Left lobe of liver (tissue), 2 donors: ENCODE measurements at places on chromosomes 5 and 9. TPM values are rescaled to one million over a fixed set of nuclear protein-coding genes. Genes with fewer than 3 reads are reported as not detected.

Gene DBH
- 16.7 TPM for total RNA-seq

Gene LCN2
- 2.7 TPM for total RNA-seq

- no peak for DNase-seq
Measured at GRCh38 chr5:32339878-32340277, 27.1 kb upstream of the MTMR12 start.

DNA sequence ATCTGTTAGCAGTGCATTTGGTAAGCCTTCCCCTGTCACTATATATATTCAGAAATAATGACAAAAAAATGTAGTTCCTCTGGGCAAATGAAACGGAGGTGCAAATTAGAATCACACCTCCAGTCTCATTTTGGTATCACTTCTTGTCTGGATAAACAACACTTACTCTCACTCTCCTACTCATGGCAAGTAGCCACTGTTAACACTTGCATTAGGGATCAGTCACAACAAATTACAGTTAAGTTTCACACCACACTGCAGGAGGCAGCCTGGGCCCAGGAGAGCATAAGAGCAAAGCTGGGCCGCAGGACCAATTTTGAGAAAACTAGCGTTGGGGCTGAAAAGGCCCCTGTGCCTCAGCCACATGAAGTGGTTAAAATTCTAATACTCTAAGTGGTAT lies 161.0 kb downstream of the ELAVL2 start:
- no peak for DNase-seq

Gene MLANA
- not detected for total RNA-seq

GRCh38 chr9:105672711-105673234 lies 10.5 kb downstream of the TAL2 start:
- no peak for DNase-seq

DNA sequence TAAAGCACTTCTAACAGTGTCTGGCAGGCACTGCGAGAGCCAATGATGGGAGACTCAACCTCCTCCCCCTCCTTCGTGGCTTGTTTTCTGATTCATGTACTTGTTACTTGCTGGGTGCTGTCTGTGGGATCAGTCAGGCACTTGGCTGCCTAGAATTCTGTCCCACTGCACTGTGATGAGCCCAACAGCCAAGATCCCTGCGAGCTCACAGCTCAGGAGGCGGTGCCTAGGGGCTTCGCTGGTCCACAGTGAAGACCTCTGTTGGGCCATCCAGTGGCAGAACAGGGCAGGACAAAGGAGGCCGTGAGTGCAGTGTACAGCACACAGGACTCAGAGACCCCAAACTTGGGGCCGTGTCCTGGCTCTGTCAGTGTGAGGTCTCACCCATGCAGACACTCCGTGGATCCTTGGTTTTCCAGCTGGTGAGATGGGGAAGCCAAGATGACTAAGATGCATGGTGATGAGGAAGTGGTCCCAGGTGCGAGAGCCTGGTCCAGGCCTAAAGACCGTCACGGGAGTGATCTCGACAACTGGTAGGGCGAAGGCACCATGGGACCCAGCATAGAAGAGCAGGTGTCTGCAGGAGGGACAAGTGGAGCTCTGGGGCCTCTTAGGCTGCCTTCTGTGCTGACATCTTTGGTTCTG lies 19.5 kb downstream of the MYMK start:
- DNase-seq, result no peak

DNA sequence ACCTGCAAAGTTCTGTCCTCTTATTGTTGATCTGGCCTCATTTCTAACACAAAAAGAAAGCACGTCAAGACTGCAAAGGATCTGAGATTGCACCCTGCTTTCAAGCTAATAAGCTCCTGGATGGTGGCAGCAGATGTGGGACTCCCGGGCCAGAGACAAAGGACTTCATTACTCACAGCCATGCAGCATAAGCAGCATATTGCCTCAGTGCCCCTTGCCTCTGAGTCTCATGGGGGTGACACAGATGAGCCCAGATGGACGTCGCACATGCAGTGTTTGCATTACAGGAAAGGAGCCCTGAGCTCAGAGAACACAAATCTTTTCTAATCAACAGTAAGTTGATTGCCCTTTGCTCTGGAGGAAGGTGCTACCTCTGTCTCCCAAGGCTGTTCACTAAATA lies 105.0 kb downstream of the SLC28A3 start:
- DNase-seq, result no peak

Gene CMYA5
- 1.3 TPM for total RNA-seq

- no peak for DNase-seq
Measured at GRCh38 chr9:20701060-20701459, 17.0 kb downstream of the FOCAD start.

- DNase-seq, result peak; percentile 49
Measured at GRCh38 chr9:89890326-89890980, 285.6 kb downstream of the GADD45G start.

- DNase-seq, result no peak
Measured at GRCh38 chr5:54454602-54455001, 897 bp upstream of the HSPB3 start.

Gene NDOR1
- 10.1 TPM for total RNA-seq

Gene PRRX2
- not detected for total RNA-seq

Gene PLAC8L1
- total RNA-seq, result not detected

Gene PLEKHG4B
- total RNA-seq, result 0.25 TPM

DNA sequence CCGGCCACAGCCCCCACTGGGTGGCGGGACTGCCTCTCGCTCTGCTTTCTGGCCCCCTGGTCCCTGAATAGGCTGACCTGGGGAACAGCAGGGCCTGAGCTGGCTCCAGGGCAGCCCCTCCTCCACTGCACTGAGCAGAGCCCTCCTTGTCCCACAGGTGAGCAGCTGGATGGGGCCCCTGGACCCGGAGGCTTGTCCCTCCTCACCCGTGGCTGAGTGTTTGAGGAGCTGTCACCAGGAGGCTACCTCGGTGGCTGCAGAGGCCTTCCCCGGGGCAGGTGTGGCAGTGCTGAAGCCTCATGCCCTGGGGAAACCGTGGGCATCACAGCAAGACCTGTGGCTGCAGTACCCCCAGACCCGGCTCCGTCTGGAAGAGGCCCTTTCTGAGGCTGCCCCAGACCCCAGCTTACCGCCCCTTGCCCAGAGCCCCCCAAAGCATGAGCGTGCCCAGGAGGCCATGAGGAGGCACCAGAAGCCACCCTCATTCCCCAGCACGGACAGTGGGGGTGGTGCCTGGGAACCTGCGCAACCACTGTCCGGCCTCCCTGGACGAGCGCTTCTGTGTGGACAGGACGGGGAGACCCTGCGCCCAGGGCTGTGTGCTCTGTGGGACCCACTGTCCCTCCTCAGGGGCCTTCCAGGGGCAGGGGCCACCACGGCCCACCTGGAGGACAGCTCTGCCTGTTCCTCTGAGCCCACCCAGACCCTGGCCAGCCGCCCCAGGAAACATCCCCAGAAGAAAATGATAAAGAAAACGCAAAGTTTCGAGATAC lies 28.5 kb upstream of the LRRC14B start:
- no peak for DNase-seq

- DNase-seq, result no peak
Measured at GRCh38 chr5:151696470-151697061, 9.9 kb upstream of the SPARC start.

DNA sequence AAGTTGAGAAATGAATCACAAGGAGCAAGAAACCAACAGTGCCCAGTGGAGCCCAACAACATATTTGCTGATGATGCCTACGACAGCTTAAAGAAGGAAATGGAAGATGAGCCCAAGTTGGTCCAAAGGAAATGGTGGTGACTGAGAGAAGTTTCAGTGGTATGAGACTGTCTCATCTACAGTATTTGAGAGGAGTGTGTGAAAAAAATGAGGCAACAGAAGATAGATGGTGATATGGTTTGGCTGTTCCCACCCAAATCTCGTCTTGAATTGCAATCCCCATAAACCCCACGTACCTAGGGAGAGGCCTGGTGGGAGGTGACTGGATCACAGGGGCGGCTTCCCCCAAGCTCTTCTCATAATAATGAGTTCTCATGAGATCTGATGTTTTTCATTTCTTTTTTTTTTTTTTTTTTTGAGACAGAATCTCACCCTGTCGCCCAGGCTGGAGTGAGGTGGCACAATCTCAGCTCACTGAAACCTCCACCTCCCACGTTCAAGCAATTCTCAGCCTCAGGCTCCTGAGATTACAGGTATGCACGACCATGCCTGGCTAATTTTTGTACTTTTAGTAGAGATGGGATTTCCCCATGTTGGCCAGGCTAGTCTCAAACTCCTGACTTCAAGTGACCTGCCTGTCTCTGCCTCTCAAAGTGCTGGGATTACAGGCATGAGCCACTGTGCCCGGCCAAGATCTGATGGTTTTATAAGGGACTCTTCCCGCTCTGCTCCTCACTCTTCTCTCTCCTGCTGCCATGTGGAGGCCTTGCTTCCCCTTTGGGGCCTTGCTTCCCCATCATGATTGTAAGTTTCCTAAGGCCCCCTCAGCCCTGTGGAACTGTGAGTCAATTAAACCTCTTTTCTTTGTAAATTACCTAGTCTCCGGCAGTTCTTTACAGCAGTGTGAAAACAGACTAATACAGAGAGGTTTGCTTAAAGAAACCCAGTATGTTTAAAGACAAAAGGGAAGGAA lies 30.2 kb downstream of the EFCAB9 start:
- DNase-seq, result no peak

- DNase-seq, result no peak
Measured at GRCh38 chr5:130545291-130545690, 619.8 kb downstream of the HINT1 start.

Gene ORM2
- 4,103 TPM for total RNA-seq

DNA sequence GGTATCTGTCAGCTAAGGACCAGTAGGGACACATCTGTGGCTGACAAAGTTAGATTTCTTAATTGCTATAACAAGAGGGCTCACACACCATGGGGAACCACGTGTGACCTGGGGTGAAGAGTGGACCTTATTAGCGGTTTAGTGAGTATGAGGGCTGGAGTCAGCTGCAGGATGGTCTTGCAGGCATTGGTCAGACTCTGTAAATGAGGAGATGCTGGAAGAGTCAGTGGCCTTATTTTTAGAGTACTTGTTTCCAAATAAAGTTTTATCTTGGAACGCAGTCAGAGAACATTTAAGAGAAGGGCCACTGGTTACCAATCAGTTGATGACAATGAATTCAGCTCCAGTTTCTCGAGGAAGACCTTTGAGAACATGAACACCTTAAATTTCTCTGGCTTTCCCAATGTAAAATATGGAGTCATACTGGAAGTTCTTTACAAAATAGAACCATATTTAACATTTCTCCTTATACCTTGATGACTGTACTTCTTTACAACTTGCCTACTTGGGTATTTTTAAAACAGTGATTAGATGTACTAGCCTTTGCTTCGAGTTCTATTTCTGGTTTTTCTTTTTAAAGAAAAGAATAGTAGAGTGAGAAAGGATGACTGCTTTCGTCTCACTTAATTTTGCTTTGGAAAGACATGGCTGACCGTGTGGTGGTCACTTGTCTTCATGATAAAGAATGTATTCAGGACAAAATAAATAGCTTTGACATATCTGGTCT lies 185.9 kb upstream of the S1PR3 start:
- no peak for DNase-seq

- DNase-seq, result no peak
Measured at GRCh38 chr5:86330736-86331135, 287.0 kb upstream of the COX7C start.
